ENCODE measurements at places on chromosomes 6 and 20. TPM values are rescaled to one million over a fixed set of nuclear protein-coding genes. Genes with fewer than 3 reads are reported as not detected.

The KIF25 gene
- total RNA-seq, result not detected

DNA sequence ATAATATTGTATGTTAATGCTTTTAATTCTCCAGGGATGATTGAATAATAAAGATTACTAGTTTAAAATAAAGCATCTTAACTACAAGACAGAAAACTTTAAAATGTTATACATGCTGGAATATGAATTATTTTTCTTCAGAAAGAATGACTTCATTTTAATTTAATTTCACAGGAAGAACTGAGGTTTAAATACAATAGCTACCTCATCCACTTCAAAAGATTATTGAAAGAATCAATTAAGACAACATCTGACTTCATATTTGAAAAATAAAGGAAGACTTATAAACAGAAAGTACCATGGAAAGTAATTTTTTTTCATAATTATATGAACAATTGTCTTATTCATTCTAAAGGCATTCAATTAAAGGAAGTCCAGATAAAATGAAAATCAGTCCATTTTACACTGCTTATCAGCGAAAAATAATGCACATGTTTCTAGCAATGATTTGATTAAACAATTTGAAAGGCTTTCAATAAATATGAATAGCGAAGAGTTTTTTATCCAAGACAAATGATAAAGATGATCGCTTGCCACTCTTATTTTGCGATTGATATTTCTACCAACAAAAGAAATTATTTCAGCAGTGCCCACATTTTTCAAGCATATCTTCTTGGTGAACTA, 368.5 kb upstream of the OPRM1 start:
- no peak for DNase-seq
- H3K27ac ChIP-seq, result no peak overlapping the region
- no peaks in the 10 kb centered on the region for H3K4me1 ChIP-seq
- H3K4me3 ChIP-seq, result no peak overlapping the region
- H3K36me3 ChIP-seq, result no peaks in the 10 kb centered on the region
- H3K27me3 ChIP-seq, result no peaks in the 10 kb centered on the region

DNA sequence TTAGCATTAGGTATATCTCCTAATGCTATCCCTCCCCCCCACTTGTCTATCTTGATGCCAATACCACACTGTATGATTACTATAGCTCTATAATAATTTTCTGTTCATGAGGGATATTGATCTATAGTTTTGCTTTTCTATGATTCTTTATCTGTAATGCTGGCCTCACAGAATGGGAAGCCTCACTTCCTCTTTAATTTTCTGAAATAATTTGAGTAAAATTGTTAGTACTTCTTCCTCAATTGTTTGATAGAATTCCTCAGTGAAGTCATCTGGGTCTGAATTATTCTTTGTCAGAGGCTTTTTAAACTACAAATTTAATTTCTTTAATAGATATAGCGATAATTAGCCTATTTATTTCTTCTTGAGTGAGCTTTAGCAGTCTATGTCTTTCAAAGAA, 31.2 kb downstream of the SIRPD start:
- no peaks in the 10 kb centered on the region for H3K27me3 ChIP-seq
- H3K4me1 ChIP-seq, result no peaks in the 10 kb centered on the region
- no peak for DNase-seq
- no peaks in the 10 kb centered on the region for H3K36me3 ChIP-seq

- H3K27me3 ChIP-seq, result no peaks in the 10 kb centered on the region
- H3K36me3 ChIP-seq, result no peaks in the 10 kb centered on the region
- H3K27ac ChIP-seq, result no peak overlapping the region
- H3K4me1 ChIP-seq, result no peaks in the 10 kb centered on the region
- no peak overlapping the region for H3K4me3 ChIP-seq
Measured at GRCh38 chr6:158150701-158151100, 17.4 kb downstream of the SERAC1 start.

DNA sequence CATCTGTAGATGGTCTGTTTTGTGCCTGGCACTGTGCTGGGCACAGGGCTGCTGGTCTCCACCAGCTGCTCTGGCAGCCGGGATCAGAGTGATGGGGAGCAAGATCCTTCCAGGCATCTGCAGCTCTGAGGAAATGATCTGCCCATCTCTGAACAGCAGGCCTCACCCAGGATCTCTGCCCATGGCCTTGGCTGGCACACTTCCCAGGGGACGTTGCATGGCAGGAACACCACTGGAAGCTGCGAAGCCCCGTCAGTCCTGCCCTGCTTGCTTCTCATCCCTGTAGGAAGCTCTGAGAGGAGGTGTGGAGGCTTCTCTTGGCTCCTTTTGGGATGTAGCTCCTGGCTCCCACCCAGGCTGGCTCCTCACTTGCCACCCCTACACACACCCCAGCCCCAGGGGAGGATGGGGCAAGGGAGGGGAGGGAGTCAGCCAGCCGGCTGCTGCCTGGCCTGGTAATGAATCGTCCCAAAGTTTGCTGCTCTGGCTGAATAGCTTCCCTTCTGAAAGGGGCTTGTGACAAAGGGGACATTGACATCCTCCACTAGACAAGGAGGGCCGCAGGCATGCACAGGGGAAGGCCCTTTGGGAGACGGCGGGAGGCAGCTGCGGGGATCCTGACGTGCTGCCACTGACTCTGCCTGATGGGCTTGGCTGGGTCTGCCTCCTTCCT, 108.9 kb downstream of the VEGFA start:
- H3K36me3 ChIP-seq, result no peaks in the 10 kb centered on the region
- H3K27me3 ChIP-seq, result no peaks in the 10 kb centered on the region
- H3K27ac ChIP-seq, result peak overlapping the region; percentile 48
- DNase-seq, result peak; percentile 84
- H3K4me3 ChIP-seq, result no peak overlapping the region

The MCCD1 gene
- total RNA-seq, result not detected

The SLC22A3 gene
- total RNA-seq, result 2.6 TPM

The PRSS16 gene
- total RNA-seq, result 14.2 TPM

GRCh38 chr6:3786141-3786540, 34.6 kb upstream of the PXDC1 start:
- no peak overlapping the region for H3K4me3 ChIP-seq
- DNase-seq, result no peak
- H3K27me3 ChIP-seq, result no peaks in the 10 kb centered on the region
- H3K4me1 ChIP-seq, result no peaks in the 10 kb centered on the region
- no peaks in the 10 kb centered on the region for H3K36me3 ChIP-seq

DNA sequence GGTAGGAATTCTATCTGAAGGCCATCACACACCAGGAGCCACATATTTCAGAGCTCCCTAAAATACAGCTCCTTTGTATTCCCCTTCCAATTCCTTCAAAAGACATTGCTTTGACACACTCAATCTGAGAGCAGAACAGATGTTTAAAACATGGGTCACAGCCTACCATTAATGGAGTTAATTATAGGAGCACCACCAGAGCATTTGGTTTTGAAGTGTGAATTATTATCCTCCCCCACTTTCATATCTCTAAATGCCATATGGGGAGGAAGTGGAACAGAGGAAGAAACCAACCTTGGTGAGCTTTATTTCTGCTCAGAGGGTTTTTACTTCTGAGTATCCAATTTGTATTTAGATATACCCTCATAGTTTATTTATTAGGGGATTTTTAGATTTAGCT, 50.7 kb upstream of the TNFRSF21 start:
- no peaks in the 10 kb centered on the region for H3K4me1 ChIP-seq
- H3K27me3 ChIP-seq, result no peaks in the 10 kb centered on the region
- no peak overlapping the region for H3K4me3 ChIP-seq
- DNase-seq, result no peak
- no peak overlapping the region for H3K27ac ChIP-seq

Measured in thyroid gland (tissue), 4 donors.